ENCODE measurements at places on chromosomes 1 and 21.

DNA sequence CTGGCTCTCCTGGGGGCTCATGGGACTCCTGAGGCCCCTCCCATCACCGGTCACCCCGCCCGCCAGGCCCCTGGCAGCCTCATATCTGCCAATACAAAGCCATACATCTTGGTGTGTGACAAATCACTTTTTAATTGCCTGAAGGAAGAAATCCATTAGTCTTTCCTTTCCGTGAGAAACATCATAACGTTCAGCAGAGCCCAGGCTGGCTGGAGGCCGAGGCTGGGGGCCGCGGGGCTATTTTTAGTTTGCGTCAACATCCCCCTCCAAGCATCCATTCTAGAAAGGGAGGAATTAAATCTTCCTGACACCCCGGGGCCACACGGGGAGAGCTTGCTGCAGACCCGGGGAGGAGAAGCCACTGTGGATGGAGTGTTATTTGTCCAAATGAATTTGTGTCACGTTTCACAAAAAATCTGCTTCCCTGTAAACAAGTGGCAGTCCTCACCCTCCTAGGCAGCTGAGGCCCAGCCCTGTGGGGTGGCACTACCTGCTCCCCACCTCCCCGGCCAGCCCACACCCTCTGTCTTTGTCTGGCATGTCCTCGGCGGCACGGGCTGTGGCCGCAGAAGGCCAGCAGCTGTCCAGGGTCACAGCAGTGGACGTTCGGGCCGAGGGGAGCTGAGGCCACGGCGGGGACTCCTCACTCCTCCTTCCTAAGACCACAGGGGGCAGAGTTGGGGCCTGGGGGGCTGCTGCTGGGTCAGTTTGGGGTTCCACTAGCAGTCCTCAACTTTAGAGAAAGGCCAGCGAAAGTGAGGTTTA is 236.9 kb upstream of the VAMP3 start:
- DNase-seq = no peak

DNA sequence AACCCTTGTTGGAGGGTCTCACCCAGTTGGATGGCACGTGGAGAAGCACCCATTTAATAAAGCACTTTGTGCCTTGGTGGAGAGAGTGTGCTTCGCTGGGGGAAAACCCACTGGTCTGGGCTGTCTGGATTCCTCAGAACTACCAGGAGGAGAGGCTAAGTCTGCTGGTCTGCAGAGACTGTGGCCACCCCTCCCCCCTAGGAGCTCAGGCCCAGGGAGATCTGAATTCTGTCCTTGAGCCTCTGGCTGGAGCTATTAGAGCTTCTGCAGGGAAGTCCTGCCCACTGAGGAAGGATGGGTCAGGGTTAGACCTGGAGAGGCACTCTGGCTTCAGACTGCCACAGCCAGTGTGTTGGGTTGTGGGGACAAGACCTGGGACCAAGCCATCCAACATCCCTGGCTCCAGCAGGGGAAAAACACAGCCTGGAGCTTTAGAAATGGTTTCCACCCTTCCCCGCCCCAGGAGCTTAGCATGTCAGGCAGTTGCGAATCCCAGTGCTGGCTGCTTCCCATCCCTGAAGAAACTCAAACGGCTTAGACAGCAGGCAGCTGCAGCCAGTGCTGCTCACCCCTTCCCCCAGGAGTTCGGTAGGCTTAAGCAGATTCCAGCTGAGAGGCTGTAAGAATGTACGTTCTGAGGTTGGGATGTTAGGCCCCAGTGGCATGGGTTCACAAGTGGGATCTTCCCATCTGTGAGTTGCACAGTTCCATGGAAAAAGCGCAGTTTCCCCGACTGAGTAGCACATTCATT is 288.3 kb downstream of the TGFB2 start:
- no peak for DNase-seq

DNA sequence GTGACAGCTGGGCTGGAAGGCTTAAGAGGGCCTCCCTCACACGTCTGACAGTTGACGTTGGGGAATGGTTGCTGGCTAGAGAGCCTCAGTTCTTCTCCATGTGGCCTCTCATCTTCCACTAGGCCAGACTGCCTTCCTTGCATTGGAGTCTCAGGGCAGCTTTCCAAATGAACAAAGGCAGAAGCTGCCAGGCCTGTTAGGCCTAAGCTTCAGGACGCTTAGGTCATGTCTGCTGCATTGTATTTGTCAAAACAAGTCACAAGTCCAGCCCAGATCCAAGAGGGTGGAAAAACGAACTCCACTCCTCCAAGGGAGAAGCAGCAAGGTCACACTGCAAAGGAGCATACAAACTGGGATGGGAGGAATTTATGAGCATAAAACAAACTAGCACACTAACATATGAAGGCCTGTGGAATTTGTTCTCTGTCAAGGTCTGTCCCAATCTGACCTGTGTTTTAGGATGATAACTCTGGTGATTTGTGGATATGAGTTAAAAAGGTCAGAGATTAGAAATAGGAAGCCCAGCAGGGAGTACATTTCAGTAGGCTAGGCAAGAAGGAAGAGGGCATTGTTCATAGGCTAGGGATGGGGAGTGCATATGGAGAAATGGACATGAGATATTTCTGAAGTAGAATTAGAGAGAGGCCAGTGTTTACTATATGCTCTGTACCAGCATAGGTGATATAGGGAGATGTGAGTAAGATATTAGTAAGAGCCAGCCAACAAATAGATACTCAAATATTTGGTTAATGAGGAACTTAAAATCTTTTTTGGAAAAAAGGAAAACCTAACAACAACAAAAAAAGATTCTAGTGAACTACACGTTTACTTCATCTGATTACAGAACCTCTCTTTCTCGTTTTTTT is 29.1 kb upstream of the CNN3 start:
- DNase-seq = no peak

GRCh38 chr1:94259635-94260289 is 22.4 kb upstream of the ARHGAP29 start:
- DNase-seq = no peak

GRCh38 chr1:44854970-44855369 is 11.9 kb upstream of the PTCH2 start:
- DNase-seq = no peak

GRCh38 chr1:217747156-217747769 is 116.1 kb downstream of the SPATA17 start:
- no peak for DNase-seq

- DNase-seq = no peak
Measured at GRCh38 chr1:185468626-185469025, 151.6 kb upstream of the IVNS1ABP start.

DNA sequence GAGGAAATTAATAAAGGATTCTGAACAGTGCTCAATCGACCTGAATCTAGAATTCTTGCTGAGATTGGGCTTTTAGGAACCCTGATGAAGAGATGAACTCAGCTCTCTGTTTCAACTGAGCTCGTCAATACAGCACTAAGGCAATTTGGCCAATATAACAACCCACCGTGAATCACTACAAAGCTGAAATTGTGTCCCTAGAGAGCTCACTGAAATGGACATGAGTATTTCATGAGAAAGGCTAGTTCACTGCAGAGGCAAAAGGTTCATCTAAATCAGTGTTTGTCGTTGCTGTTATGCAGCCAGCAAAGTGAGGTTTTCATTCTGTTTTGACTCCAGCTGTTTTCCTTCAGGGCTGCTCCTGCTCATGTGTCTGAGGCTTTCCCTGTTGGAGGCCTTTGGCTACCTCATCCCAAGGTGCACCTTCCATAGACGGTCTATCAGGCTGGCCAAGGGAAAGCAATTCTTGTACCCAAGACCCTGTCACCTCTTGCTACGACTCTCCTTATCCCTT is 83.5 kb downstream of the URB2 start:
- no peak for DNase-seq
